ENCODE measurements at places on chromosomes 3 and 15. TPM values are rescaled to one million over a fixed set of nuclear protein-coding genes. Genes with fewer than 3 reads are reported as not detected.

THBS1 gene
- 7.5 TPM for total RNA-seq

- DNase-seq = no peak
These were observed 197.5 kb upstream of the C2CD4B start for GRCh38 chr15:62362608-62363007.

GRCh38 chr15:85379403-85380131, 836 bp upstream of the AKAP13 start:
- no peak for DNase-seq

FOXL2NB gene
- 0.28 TPM for total RNA-seq

GRCh38 chr3:141789281-141789680, 26.1 kb downstream of the GRK7 start:
- no peak for DNase-seq

GRCh38 chr3:15755181-15755580, 42.6 kb downstream of the ANKRD28 start:
- no peak for DNase-seq
